ENCODE measurements at places on chromosomes 7 and 10.

- DNase-seq, result no peak
Measured at GRCh38 chr7:101728128-101728527, 89.3 kb upstream of the CUX1 start.

DNA sequence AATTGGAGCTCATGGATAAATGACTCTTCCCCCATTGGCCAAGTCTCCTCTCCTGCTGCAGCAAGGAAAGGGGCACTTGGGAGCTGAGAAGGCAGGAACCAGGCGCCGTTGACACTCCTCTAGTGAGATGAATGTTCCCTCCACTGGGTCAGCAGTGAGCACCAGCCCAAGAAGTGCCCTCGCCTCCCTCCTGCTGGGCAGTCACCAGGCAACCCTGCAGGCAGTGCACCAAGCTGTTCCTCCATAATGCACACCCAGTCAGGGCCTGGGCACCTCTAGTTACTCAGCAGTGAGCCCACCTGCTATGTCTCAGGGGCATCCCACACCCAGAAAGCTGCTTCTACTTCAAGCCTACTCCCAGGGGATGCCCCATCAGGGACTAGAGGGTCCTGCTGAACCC is 84.3 kb downstream of the KCNMA1 start:
- DNase-seq, result no peak

GRCh38 chr7:90518630-90519029 is 49.2 kb downstream of the PTTG1IP2 start:
- no peak for DNase-seq

GRCh38 chr10:119542988-119543813 is 682 bp upstream of the RGS10 start:
- peak; percentile 77 for DNase-seq

DNA sequence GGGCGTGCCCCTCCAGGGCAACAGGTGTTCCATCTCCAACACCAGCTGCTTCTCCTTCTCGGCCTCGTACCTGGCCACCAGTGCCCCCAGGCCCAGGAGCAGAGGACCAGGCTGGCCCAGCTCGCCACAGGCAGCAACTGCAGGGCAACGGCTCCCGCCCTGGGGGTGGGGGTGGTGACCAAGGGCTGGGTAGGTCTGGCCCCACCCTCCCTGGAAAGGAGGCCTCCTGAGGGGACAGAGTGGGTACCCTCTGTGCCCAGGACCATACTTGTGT is 22.1 kb upstream of the DRGX start:
- no peak for DNase-seq

GRCh38 chr10:116163333-116164131 is 109.5 kb downstream of the GFRA1 start:
- no peak for DNase-seq

DNA sequence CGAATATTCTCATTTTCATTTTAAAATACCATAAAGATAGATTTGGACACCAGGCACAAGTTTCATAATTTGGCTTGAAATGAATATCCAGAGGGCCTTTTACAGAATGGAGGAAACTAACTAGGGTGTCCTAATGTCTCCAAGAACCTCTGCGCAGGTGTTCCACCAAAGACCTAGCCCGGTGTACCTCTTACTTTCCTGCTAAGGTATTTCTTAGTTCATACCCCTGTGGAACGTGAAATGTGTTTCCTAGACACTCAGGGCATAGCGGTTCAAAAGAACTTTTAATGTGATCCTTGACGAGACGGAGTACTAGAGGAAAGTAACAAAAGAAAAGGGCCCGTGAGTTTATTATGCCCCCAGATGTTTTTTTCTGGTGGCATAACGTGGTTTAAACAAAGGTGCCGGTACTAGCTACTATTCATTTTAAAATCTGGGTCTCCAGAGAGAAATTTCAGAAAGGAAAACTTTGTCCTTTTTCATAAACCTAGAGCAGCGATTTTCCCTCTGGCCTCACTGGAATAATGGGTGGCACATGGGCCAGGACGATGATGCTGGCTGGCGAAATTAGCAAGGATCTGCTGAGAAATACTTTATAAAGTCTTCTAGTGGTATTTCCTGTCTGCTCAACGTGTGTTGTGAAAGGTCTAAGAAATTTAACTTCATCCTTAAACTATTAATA is 1.4 kb downstream of the APBB1IP start:
- no peak for DNase-seq

DNA sequence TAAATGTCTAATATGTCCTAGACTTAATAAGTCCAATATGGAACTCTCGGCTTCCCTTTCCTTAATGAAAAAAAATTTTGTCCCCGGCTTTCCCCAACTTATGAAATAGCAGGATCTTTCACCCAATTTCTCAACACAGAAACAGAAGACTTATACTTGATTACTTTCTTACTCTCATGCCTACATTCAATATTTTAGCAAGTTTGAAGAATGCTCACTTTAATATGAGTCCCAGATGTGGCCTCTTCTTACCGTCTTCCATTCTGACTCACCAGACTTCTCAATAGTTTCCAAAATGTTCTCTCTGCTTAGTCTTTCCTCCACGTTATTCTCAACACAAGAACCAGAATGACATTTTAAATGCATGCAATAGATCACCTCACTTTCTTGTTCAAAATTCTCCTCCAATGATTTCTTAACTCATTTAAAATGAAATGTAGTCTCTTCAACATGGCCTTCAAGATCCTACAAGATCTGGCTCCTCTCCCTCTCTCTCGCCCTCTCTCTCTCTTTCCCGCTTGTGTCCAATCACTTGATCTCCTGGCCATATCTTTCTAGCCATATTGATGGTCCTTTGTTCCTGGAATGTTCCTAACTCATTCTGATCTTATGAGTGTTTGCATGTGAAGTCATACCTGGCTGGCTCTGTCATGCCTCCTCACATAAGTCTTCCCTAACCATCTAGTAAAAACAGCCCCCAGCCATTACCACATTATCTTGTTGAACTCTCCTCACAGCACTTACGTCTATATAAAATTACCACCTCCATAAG is 119.7 kb upstream of the FAM3C start:
- no peak for DNase-seq

DNA sequence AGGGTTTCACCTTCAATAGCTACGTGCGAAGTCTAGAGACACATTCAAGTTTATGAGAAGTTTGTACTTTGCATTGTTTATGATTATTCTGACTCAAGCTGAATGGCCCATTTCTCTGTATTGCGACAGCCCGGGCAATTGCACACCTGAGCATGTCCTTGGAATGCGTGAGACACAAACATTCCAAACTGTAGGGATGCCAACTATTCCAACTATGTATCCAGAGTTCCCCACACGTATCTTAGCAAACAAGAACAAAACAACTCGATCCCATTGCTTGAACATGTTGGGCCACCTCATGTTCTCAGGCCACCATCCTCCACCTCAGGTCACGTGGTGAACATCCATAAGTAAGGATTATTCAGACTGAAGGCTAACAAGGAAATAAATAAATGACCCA is 51.4 kb upstream of the EGFR start:
- no peak for DNase-seq

DNA sequence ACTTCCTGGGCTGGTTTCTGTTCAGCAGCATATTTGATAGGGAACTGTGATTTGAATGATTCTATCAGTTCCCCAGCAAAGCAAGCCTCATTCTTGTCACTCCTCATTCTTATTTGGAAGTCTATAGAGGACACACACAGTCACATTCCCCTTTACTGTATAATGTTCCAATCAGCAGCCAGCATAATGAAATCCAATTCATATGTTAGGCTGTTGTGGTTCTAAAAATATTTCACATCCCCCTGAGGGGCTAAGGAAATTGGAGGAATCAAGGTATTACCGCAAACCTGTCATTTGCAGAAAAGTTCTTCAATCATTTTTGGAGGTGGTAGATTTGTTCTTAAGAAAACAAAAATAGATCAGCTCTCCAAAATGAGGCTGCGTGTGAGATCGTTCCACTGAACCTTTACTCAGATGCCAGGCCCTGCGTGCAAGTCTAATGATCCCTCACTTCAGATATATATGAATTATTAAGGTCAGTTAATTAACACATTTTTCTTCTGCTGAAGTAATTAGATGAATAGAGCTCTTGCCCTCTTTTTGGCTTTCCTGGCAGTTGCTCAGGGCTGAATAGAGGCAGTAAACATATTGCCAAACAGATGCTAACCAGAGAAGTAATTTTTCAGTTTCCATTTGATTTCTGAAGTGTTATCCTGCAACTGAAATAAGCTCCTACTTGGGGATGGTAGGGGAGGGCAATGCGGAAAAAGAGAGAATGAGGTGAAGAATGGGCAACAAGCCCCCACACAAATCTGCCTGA is 31.8 kb downstream of the LSMEM1 start:
- DNase-seq, result no peak

DNA sequence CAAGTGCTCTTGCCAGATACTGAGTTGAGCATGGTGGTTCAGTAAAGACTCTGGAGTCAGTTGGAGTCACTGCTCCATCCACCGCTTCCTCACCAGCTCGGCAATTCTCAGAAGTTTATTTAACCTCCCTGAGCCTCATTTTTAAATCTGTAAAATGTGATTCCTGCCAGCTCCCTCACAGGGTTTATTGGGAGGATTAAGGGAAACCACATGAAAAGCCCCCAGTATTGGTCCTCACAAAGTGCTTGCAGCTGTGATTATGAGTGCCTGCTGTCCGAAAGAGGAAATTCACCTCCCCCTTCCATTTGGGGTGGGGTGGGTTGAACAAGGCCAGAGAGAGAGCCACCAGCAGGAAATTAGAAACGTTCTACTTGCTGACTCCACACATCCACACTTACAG is 99.0 kb downstream of the AOAH start:
- no peak for DNase-seq

DNA sequence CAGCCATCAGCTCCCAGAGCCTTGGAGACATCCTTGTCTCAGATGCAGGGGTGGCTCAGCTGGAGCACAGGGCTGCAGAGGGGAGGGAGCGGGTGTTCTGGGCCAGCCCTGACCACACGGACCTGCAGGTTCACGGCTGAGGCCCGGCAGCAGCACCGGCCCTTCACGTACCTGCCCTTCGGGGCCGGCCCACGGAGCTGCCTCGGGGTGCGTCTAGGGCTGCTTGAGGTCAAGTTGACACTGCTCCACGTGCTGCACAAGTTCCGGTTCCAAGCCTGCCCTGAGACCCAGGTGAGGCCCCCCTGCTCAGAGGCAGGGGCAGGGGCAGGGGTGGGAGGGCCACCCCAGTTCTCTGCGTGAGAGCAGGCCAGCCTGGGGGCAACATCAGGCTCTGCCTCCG is 45.2 kb downstream of the PARP12 start:
- DNase-seq, result no peak

- no peak for DNase-seq
Measured at GRCh38 chr7:510131-510481, 9.5 kb downstream of the PDGFA start.

DNA sequence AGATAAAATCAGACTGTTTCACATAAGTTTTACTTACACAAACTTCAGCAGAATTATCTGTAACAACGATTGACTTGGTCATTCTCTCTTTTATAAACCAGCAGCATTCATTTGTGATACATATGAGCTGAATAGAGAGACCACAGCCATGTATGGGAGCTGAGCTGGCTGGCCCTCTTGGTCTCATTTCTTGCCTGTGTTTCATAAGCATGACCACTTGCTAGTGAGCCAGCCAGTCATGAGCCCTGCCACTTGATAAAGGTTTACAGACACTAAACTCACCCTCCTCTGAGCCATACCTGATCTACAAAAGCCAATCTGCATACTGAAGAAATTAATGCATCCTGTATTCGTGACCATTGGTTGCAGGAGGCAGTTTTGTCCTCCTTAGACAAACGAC is 82.1 kb downstream of the PKD1L1 start:
- DNase-seq, result no peak

- DNase-seq, result no peak
Measured at GRCh38 chr7:22665923-22666322, 61.1 kb upstream of the IL6 start.

DNA sequence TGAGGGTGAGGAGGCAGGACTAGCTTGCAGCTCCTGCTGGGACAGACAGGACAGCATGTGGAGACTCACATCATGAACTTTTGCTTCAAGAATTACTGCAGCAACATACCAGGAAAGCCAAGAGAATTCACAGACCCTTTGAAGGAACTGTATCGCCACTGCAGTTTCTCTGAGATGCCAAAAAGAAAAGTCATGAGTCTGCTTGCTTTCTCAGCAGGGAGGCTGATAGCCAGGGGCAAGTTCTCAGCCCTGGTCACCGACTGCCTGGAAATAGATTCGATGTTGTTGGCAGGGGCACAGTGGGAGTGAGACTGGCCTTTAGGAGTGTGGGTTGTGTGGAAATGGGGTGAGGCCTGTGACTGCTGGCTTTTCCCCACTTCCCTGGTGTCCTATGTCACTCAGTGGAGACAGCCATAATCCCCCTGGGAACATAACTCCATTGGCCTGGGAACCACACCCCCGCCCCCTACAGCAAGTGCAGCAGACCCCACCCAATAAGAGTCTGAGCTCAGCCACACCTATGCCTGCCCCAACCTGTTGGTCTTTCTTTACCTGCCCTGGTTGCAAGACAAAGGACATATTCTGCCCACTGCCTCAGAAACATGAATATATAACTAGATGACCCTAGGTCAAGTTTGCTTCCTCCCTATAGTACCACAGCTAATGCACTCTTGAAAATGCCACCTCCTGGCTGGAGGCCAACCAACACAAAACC is 1.6 kb upstream of the SAMD9 start:
- no peak for DNase-seq

- DNase-seq, result no peak
Measured at GRCh38 chr7:107138696-107139420, 29.9 kb upstream of the HBP1 start.

DNA sequence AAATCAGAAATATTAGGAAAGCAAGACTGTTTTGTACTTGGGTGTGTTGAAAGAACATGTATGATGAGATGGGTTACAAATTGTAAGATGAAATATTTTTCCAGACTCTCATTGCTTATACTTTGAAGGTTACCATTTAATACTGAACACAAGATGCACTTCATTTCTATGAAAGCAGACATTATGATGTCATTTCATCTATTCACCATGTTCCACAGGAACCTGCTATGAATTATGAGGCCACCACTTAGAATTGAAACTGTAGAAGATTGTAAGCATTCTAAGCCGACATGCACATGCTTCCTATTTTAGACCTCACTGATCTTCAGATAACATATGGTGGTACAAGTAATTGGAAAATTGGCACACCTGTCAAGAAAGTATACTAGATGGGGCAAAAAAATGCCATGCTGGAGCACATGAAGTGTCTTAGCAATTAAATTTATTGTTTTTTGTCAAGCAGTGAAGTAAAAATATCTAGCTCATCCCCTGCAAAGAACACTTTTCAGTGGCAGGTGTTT is 195.0 kb downstream of the PHF14 start:
- DNase-seq, result no peak

GRCh38 chr7:146136357-146136875 is 19.8 kb downstream of the CNTNAP2 start:
- DNase-seq, result no peak

DNA sequence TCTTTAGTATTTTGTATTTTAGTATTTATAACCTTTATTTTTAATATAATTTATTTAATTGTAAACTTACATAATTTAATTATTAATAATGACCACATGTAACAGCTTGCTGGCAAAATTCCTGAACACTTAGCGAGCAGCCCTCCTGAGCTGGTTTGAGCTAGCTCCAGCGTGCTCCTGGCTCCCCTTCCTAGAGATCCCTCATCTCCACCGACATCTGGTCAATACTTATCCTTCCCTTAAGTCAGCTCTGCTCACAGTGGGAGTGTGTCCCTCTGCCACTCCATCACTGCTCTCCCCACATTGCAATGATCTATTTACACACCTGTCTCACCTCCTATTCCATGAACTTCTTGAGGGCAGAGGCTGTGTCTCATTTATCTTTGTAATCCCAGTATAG is 20.6 kb upstream of the TBXAS1 start:
- DNase-seq, result no peak

Data from right forelimb (tissue), 1 donor.